Ureter (tissue), 1 donor: ENCODE measurements at places on chromosomes 3 and 15. TPM values are rescaled to one million over a fixed set of nuclear protein-coding genes. Genes with fewer than 3 reads are reported as not detected.

DNA sequence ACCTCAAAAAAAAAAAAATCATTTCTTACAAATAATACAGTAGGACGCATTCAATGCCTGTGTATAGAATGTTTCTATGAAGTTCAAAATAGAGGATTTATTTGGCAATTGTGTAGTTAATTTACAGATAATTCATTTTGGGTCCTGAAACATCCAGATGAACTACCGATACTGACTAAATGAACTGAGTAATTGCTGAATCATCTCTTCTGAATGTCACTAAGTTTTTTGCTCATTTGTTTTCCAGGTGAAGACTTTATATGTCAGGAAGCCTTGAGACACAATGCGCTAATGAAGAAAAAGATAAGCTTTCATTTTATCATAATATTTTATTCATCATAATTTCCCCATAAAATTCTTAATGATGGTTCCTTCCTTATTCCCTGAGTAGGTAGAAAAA is 39.7 kb downstream of the PCOLCE2 start:
- DNase-seq, result no peak

- DNase-seq, result no peak
Observed at GRCh38 chr3:107208796-107209195, 168.4 kb upstream of the CCDC54 start.

DNA sequence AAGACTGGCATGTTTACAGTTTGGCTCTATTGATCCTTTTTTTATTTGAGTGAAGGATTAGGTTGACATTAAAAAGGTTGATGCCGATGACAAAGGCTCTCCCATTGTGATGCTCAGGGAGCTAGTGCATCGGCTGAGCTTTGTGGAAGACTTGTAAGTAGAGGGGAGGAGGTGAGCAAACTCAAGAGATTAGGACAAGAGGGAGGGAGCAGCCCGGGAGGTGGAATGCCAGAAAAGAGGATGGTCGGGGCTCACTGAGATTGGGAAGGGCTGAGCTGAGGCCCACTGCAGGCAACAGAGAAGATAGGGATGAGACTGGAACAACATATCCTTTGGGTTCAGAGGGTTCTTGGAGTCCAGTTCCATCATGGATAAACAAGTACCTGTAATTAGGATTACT is 26.5 kb upstream of the PSMD6 start:
- no peak for DNase-seq

GRCh38 chr3:172097585-172097984 is 58.2 kb downstream of the FNDC3B start:
- no peak for DNase-seq

The MKRN2OS gene
- 2.3 TPM for total RNA-seq

The SAMD7 gene
- not detected for total RNA-seq

The NPAP1 gene
- 2.2 TPM for total RNA-seq
